Stimulated activated CD8-positive, alpha-beta memory T cell treated with anti-CD3 and anti-CD28 coated beads, Interleukin-2, amount 100 ng/mL, for 48 hours (primary cell): ENCODE measurements at places on chromosomes 16 and 17.

- no peak for DNase-seq
Observed at GRCh38 chr16:15597135-15597534, 45.8 kb downstream of the MARF1 start.

- DNase-seq: no peak
Observed at GRCh38 chr16:81925016-81925415, 86.3 kb downstream of the SDR42E1 start.

DNA sequence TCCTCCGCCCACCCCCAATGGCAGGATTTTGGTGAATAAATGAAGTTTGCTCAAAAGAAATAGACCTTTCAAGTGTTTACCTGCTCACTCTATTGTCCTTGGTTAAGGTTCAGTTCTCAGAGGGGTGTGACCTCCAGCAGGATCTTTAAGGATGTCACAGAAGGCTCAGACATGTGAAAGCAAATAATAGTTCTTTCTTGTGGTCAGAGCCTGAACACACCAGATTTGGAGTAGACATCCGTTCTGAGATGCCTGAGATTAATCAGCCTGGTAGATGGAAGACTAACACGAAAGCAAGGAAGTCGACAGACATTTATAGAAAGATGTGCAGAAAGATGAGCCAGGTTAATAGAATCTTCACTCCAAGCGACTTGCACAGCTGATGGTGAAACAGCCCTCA is 557.9 kb upstream of the CDH11 start:
- no peak for DNase-seq

DNA sequence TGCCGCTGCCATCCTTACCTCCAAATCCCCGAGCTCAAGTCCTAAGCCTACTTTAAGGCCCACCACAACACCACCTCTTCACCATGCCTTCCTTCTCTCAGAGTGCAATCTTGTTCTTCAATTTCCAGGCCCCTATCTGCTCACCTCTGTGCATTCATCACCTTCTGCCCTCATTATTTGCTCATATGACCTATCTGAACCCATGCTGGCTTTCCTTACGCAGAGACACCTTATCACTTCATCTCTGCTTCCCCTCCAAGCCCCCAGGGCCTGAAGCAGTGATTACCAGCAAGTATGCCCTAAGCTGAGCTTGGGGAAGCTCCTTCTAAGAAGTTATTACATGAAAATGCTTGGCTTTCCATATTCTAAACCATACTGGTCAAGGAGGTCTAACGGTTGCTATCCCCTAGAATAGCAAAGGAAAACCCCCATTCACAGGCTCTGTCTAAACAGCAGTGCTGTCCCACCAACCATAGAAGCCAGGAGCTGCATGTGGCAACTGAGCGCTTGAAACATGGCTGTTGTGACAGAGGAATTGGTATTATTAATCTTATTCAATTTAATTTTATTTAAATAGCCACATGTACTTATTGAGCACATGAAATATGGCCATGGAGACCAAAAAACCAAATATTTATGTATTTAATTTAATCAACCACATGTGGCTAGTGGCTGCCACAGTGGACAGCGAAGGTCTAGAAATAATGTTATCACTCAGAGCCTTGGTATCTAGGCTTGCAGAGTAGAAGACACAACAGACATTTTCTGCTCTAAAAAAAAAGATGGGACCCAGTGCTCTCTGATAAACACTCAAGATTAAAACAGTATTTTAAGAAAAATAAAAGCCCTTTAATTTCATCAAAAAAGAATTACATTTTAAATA is 13.9 kb downstream of the USP7 start:
- no peak for DNase-seq

DNA sequence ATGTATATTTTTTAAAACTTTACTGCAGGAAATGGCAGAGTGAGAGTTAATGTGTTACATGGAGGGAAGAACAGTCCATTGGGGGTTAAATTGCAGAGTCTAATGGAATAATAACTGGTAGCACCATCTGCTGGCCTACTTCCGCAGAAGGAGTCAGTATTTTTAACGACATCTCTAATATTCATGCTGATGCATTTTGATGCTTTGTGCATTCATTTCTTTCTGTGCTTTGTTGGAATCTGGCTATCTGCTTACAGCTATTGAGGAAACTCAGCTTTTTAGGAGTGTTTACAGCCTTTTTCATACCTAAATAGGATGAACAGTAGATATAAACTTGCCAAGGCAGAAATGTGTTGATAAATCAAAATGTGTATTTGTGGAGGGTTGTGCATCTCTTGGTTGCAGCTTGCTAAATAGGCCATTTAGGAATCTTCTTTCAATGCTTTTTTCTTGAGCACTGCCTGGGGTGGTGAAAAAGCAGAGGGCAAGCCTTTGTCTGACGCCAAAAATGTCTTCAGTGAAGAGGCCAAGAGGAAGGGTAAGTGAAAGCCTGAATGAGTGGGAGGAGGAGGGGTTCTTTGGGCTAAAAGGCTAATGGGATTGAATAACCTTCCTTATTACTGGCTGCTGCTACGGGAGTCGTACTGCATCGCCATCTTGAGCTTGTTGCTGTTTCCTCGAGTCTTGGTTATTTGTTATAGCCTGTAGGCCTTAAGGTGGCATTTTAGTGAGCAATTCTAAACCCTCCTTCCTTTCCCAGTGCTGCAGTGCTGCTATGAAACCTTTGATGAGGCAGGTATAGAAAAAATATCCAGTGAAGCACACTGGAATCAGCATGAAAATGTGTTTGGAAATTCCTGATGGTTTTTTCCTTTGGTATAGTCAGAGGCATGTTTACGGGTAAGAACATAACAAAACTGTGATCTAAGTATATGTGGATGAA is 153.3 kb downstream of the CHD9 start:
- no peak for DNase-seq
